AG09319 (cell line): ENCODE measurements at places on chromosomes 6 and 20.

DNA sequence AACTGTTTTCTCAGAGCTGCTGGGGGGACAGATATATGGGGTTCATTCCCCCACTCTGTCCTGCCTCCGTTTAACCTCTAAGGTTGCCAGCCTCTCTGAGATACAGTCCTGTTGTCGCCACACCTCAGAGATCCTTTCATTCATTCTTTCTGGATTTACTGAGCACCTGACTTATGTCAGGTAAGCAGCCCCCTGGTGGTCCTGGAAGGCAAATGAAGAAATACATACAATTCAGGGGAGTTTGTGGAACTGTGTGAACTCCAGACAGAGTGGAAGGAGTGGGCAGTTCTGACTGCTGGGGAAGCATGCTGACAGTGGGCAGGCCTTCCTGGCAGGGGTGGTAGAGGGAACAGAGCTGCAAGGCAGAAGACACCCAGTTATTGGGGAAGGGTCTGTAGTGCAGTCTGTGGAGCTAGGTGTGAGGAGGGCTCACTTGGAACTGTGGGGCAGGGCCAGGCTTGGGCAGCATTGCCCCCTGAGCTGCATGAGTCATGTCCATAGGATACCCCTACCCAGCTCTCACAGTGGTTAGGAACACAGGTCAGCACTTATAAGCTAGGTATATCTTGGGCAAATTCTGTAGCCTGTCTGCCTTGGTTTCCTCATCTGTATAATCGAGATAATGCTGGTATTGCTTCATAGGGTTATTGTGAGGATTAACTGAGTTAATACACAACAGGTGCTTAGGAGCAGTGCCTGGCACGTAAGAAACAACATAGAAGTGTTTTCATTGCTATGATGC, 12.8 kb upstream of the SGK2 start:
- no peak for DNase-seq

GRCh38 chr6:14759976-14760672, 485.7 kb upstream of the JARID2 start:
- DNase-seq: no peak

GRCh38 chr6:7073082-7073820, 34.5 kb upstream of the RREB1 start:
- DNase-seq: no peak

GRCh38 chr6:137430954-137431353, 63.2 kb downstream of the OLIG3 start:
- no peak for DNase-seq

GRCh38 chr6:168217216-168217879, 102.2 kb downstream of the DACT2 start:
- no peak for DNase-seq

- DNase-seq: no peak
These were observed 29.1 kb downstream of the CPNE5 start for GRCh38 chr6:36809941-36810803.

GRCh38 chr6:15758631-15759215, 95.9 kb upstream of the DTNBP1 start:
- no peak for DNase-seq
